ENCODE measurements at places on chromosomes 7 and 10. TPM values are rescaled to one million over a fixed set of nuclear protein-coding genes. Genes with fewer than 3 reads are reported as not detected.
A peak's percentile ranks its signal among the peaks of the same experiment; 100 is the strongest.

- no peak overlapping the region for H3K27ac ChIP-seq
- no peak overlapping the region for H3K4me3 ChIP-seq
- no peaks in the 10 kb centered on the region for H3K36me3 ChIP-seq
- H3K4me1 ChIP-seq: no peaks in the 10 kb centered on the region
- peaks cover 5% of the 10 kb centered on the region for H3K27me3 ChIP-seq
Measured at GRCh38 chr10:85993140-85993539, 373.5 kb downstream of the GRID1 start.

- no peaks in the 10 kb centered on the region for H3K27me3 ChIP-seq
- no peaks in the 10 kb centered on the region for H3K4me1 ChIP-seq
- no peak overlapping the region for H3K27ac ChIP-seq
- no peak for DNase-seq
Measured at GRCh38 chr10:83142074-83142563, 997.2 kb upstream of the GHITM start.

ESYT2 gene
- total RNA-seq: 61.3 TPM

- H3K27ac ChIP-seq: no peak overlapping the region
- no peak overlapping the region for H3K4me3 ChIP-seq
- no peak for DNase-seq
- H3K27me3 ChIP-seq: peaks cover 9% of the 10 kb centered on the region
- no peaks in the 10 kb centered on the region for H3K4me1 ChIP-seq
- no peaks in the 10 kb centered on the region for H3K36me3 ChIP-seq
Measured at GRCh38 chr10:78231939-78232338, 198.3 kb downstream of the RPS24 start.

- H3K4me3 ChIP-seq: no peak overlapping the region
- H3K36me3 ChIP-seq: no peaks in the 10 kb centered on the region
- peaks cover 28% of the 10 kb centered on the region for H3K27me3 ChIP-seq
- H3K4me1 ChIP-seq: no peaks in the 10 kb centered on the region
- DNase-seq: no peak
Measured at GRCh38 chr10:33237736-33238624, 96.5 kb downstream of the NRP1 start.

GRCh38 chr7:44733708-44734481 lies 14.8 kb upstream of the ZMIZ2 start:
- H3K27me3 ChIP-seq: no peaks in the 10 kb centered on the region
- no peaks in the 10 kb centered on the region for H3K36me3 ChIP-seq
- DNase-seq: no peak
- H3K4me3 ChIP-seq: no peak overlapping the region

LARP4B gene
- 167 TPM for total RNA-seq

- DNase-seq: no peak
- no peak overlapping the region for H3K27ac ChIP-seq
- no peaks in the 10 kb centered on the region for H3K4me1 ChIP-seq
- no peaks in the 10 kb centered on the region for H3K27me3 ChIP-seq
- no peaks in the 10 kb centered on the region for H3K36me3 ChIP-seq
Measured at GRCh38 chr10:85413570-85413969, 953.0 kb downstream of the GRID1 start.

DNA sequence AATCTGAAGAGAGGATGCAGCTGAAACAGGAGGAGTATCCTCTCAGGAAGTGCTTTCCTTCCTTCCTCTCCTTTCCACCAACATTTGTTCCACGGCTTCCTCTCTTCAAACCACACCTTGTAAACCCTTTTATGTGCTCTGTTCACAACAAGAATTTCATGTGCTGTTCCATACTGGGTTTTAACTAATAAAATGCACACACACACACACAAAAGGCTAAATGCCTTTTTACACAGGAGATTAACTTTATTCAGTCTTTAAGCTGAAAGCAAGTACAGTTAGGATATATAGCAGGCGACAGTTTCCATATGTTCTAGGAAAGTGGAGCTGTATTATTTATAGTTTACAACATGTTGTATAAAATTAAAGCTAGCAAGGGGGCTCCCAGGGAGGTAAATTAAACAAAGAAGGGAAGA lies 106.7 kb downstream of the REEP3 start:
- H3K4me1 ChIP-seq: peaks cover 33% of the 10 kb centered on the region
- H3K27me3 ChIP-seq: peaks cover 1% of the 10 kb centered on the region
- H3K36me3 ChIP-seq: no peaks in the 10 kb centered on the region
- DNase-seq: no peak

- DNase-seq: peak; percentile 84
- peak overlapping the region; percentile 97 for H3K4me3 ChIP-seq
- H3K27me3 ChIP-seq: peaks cover 14% of the 10 kb centered on the region
- H3K4me1 ChIP-seq: peaks cover 33% of the 10 kb centered on the region
- H3K36me3 ChIP-seq: peaks cover 31% of the 10 kb centered on the region
- H3K27ac ChIP-seq: peak overlapping the region; percentile 87
Measured at GRCh38 chr7:149624006-149624405, 126.4 kb upstream of the ZNF746 start.

DNA sequence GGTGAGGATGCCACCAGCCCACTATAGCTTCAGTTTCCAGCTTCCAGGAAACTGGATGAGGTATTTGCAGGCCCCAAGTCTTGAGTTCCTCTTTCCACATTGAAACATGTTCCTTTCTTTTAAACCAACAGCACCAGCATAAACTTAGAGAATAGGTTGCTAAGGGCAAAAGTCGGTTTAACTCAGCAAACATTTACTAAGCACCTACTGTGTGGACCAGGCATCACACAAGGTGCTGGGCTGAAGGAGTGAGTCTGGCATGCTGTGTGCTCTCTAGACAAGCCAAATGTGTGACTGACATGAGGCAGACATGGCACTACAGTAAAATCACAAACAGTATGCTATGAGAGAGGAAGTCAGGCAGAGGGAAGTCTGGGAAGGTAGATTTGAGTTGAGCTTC lies 11.0 kb upstream of the RASSF4 start:
- H3K4me1 ChIP-seq: peaks cover 3% of the 10 kb centered on the region
- H3K36me3 ChIP-seq: no peaks in the 10 kb centered on the region
- DNase-seq: no peak
- peaks cover 3% of the 10 kb centered on the region for H3K27me3 ChIP-seq
- H3K4me3 ChIP-seq: no peak overlapping the region

DNA sequence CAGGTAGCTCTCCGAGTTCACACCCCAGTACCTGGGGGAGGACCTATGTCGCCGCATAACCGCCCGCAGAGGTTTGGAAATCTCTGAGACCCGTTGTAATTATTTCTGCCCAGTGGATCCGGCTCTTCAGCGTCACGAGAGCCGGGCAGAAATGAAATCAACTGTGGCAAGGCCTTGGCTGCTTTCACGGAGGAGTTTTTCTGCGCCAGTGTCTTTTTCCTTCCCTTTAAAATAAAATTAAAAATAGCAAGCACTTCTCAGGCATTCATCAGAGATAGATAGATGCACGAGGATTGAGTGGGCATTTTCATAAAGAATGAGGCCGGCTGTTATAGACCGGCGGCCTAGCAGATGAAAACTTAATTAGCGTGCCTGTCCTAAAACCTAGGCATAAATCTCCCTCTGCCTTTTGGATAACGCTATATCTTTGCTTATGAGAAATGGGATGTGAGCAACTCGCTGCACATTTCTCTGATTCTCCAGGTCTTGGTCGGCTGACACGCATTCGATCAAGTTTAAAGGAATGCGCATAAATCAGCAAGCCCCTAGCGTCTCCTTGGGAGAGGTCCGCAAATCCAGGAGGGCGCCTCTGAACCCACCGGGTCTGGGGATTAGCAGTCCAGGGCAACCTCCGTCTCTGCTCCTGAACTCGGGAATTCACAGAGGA lies 6.4 kb downstream of the HOXA13 start:
- H3K27me3 ChIP-seq: peaks cover 85% of the 10 kb centered on the region
- H3K27ac ChIP-seq: no peak overlapping the region
- no peak for DNase-seq
- H3K4me3 ChIP-seq: peak overlapping the region; percentile 15
- H3K4me1 ChIP-seq: peaks cover 3% of the 10 kb centered on the region

GRCh38 chr10:120950051-120950561 lies 98.9 kb downstream of the WDR11 start:
- no peak overlapping the region for H3K4me3 ChIP-seq
- peaks cover 36% of the 10 kb centered on the region for H3K27me3 ChIP-seq
- H3K27ac ChIP-seq: no peak overlapping the region
- no peak for DNase-seq

DNA sequence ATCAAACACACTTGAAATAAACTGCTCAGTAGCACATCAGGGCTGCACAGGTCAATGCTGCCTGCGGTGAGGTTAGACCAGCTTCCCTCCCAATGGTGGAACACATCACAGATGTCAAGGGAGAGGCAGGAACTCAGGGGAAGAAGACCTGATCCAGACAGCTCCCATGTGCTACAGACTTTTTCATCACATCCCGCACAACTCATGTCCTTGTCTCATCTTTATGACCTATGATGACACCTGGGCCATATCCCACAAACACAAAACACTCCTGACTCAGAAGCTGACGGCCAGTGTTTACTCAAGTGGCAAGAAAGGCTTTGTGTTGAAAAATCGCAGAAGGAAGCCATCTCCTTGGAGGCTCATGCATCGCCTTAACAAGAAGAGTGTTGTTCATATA lies 91.6 kb downstream of the HTR5A start:
- peaks cover 22% of the 10 kb centered on the region for H3K27me3 ChIP-seq
- H3K4me3 ChIP-seq: no peak overlapping the region

UNCX gene
- total RNA-seq: not detected

SAP25 gene
- total RNA-seq: 9.2 TPM

PDZD7 gene
- 0.93 TPM for total RNA-seq

GDF2 gene
- not detected for total RNA-seq

DNA sequence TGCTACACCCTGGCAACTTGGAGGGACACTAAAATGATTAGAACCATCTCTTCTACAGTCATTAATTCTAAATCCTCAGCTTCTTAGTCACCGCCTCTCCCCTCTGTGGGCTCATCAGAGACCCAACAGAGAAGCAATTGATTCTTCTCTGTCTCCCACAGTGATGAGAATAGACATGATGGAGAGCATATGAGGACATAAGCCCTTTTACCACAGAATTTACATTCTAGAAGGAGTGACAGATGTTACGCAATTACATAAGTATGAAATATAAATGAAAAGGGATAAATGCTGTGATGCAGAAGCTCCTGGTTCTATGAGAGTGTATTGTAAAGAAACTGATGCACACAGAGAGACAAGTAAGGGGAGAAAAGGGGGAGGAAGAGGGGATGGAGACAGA lies 18.1 kb upstream of the ABCB5 start:
- H3K4me3 ChIP-seq: no peak overlapping the region
- H3K27ac ChIP-seq: no peak overlapping the region
- no peaks in the 10 kb centered on the region for H3K4me1 ChIP-seq
- H3K36me3 ChIP-seq: no peaks in the 10 kb centered on the region
- no peak for DNase-seq

GRCh38 chr10:82206831-82207230 lies 331.8 kb downstream of the NRG3 start:
- no peak overlapping the region for H3K27ac ChIP-seq
- no peaks in the 10 kb centered on the region for H3K4me1 ChIP-seq
- no peak overlapping the region for H3K4me3 ChIP-seq
- no peak for DNase-seq
- no peaks in the 10 kb centered on the region for H3K27me3 ChIP-seq
- no peaks in the 10 kb centered on the region for H3K36me3 ChIP-seq

- peaks cover 53% of the 10 kb centered on the region for H3K4me1 ChIP-seq
- H3K27me3 ChIP-seq: no peaks in the 10 kb centered on the region
- DNase-seq: peak; percentile 4
Measured at GRCh38 chr7:35816514-35816913, 15.7 kb downstream of the SEPTIN7 start.

C7orf57 gene
- 0.14 TPM for total RNA-seq

- DNase-seq: no peak
- peaks cover 43% of the 10 kb centered on the region for H3K27me3 ChIP-seq
- no peak overlapping the region for H3K27ac ChIP-seq
- no peak overlapping the region for H3K4me3 ChIP-seq
- no peaks in the 10 kb centered on the region for H3K36me3 ChIP-seq
Measured at GRCh38 chr10:99874341-99875085, 92.1 kb downstream of the ABCC2 start.

GRCh38 chr10:21417172-21417712 lies 108.2 kb downstream of the SKIDA1 start:
- no peaks in the 10 kb centered on the region for H3K4me1 ChIP-seq
- no peaks in the 10 kb centered on the region for H3K36me3 ChIP-seq
- DNase-seq: no peak
- no peaks in the 10 kb centered on the region for H3K27me3 ChIP-seq

Measured in activated CD4-positive, alpha-beta T cell treated with anti-CD3 and anti-CD28 coated beads, Interleukin-2, amount 10 ng/mL, durations not matched to agents 24 days and 14 days (primary cell).